T-helper 22 cell (primary cell): ENCODE measurements at places on chromosomes 16 and 17.

DNA sequence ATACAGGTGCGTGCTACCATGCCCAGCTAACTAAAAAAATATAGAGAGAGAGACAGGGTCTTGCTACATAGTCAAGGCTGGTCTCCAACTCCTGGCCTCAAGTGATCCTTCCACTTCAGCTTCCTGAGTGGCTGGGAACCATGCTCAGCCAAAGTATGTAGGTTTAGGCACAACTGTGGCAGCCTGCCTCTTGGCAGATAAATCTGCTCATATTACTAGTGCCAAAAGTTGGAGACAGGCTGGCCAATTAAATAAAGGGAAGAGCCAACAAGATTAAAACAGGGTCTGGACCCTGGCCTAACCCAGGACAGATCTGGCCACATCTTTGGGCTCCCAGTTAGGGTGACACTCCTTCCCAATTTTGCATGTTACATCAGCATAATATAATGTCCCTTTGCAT, 151.7 kb downstream of the CBLN1 start:
- DNase-seq, result no peak

- DNase-seq, result no peak
Observed at GRCh38 chr16:10752843-10753523, 9.3 kb downstream of the NUBP1 start.

GRCh38 chr17:63967953-63968352, 4.8 kb downstream of the SCN4A start:
- DNase-seq, result no peak

DNA sequence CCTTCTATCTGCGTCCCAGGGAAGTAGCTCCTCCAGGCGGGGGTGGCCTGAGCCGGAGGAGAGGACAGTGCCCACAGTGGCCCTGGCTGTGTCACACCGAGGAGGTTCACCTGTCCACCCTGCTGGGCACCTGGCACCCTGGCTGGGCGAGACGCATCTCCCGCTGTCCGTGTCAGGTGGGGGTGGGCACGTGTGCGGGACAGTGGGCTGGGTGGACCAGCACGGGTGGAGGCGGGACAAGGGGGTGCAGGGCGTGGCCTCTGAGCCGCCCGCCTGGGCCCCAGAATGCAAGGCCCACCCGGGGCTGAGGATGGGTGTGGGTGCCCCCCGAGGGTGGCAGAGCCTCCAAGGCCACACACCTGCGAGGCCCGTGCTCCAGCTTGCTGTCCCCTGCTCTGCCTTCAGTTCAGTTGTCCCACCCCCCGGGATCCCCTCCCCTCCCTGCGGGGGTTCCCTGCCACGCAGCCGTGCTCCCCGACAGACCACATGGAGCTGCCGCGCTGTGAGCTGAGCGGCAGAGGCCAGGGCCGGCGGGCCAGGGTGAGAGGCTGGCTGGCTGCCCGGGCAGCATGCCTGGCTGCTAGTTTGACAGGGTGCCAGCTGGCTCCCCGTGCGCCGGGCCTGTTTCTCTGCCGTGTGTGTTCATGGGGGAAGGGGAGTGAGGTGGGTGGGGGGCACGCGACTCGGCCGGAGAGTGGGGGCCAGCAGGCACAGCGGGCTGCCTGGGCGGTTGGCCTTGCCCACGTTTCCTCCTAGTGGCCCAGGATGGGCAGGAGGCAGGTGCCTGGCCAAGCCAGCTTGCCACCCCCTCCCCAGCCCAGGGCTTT, 33.9 kb downstream of the BAHCC1 start:
- no peak for DNase-seq

DNA sequence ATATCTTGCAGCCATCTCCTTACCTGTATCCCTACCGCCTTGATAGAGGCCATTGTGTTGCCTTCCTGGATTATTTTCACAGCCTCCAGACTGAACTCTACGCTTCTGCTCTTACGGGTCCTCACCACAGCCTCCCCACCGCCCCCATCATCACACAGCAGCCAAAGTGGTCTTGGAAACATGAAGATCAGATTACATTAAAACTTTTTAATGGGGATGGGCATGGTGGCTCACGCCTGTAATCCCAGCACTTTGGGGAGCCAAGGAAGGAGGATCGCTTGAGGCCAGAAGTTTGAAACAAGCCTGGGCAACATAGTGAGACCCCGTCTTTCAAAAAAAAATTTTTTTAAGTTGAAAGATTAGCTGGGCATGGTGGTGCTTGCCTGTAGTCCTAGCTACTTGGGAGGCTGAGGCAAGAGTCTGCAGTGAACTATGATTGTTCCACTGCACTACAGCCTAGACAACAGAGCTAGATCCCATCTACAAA, 150.5 kb downstream of the NPIPB5 start:
- DNase-seq, result no peak

GRCh38 chr16:22008215-22009059, 526 bp downstream of the MOSMO start:
- DNase-seq, result no peak

GRCh38 chr17:9571201-9571600, 4.4 kb downstream of the STX8 start:
- no peak for DNase-seq

DNA sequence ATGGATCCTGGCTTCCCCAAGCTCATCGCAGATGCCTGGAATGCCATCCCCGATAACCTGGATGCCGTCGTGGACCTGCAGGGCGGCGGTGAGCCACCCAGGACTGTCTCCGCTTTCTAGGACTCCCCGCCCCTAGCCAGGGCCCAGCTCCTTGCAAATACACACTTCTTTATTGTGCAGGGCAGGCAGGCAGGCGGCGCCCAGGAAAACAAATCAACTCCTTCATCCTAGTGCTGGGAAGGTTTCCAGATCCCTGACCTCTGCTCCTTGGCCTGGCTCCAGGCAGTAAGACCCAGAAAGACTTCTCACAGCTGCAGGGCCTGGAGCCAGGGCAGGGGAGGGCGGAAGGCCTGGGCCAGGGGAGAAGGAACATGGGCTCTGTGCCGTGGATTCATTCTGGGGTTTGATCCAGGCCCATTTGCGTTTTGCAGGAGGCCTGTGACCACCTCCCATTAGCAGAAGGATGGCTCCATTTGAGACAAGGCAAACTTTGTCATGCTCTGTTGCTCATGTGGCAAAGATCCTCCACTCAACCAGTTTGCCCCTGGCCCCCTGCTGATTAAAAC, 6.0 kb upstream of the LPCAT2 start:
- DNase-seq, result no peak
